ENCODE measurements at places on chromosomes 11 and 22.

DNA sequence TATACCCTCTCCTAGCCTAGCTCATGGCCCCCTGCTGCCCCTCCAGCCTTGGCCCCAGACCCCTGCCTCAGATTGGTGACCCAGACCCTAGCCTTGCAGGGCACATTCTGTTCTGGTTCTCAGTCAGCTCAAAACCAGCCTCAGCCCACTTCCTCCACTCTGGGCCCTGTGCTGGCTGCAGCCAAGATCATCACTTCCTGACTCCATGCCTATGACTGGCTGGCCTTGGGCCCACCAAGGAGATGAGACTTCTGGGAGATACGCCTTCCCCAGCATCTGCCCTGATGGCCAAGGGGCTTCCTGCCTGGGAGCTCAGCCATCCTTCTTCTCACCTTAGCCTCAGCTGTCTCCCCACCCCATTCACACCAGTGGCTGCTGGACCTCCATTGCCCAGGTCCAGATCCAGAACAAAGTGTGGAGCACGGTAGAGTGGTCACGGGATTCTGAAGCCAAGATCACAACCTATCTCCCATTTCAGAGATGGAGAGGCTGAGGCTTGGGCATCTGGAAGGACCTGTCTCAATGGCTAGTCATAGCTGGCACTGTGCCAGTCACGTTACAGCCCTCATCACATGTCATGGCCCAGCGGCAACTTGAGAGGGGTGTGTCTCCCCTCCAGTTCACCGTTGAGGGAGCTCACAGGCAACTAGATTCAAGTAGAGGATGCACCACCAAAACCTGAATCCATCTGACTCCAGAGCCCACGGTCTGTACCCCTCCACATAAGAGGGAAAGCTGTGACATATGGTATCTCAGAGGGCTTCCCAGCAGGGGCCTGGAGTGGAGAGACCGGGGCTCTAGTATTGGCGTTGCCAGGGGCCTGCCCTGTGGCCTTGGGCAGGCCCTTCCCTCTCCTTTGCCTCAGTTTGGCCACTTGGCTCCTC lies 43.0 kb upstream of the KLHL35 start:
- no peak for DNase-seq

GRCh38 chr11:95821640-95822039 lies 31.3 kb downstream of the CEP57 start:
- DNase-seq: no peak

DNA sequence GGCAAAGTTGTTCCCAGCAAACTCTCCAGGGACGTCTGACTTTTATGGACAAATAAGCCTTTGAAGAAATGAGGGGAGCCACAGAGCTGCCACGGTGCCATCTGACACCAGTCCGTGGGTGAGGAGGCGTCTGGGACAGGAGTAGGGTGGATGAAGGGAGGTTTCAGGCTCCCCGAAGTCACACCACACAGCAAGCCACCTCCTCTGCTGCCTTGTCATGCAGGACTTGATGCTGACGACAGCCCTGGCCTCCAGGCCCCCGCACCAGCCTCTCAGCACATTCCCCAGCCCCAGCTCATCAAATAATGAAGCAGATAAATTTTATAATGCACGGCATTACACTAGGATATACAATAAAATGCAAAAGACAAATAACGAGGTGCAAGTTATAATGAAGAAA lies 156.5 kb downstream of the CEP164 start:
- DNase-seq: no peak

GRCh38 chr11:115566180-115566764 lies 62.1 kb upstream of the CADM1 start:
- no peak for DNase-seq

- DNase-seq: no peak
Measured at GRCh38 chr22:38963872-38964271, 6.5 kb downstream of the APOBEC3A start.

GRCh38 chr11:114156131-114156581 lies 96.6 kb downstream of the ZBTB16 start:
- no peak for DNase-seq

GRCh38 chr11:1337647-1338007 lies 28.2 kb upstream of the TOLLIP start:
- no peak for DNase-seq

- DNase-seq: no peak
Measured at GRCh38 chr11:27239305-27239942, 123.6 kb downstream of the CCDC34 start.

DNA sequence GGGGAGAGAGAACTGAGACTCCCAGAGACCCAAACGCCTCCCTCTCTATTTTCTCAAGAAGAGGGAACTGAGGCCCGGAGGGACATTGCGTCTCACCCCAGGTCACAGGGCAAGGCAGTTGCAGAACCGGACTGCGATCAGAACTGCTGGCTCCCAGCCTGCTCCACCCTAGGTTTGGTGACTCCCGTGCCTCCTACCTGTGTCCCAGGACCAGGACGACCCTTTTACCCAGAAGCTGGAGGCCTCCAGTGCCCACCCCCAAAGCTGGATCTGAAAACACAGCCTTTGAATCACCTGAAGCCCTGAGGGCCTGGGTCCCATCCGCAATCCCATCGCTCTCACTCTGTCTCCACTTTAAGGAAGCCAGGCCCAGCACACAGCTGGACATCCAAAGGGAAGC lies 1.4 kb downstream of the GSTT4 start:
- no peak for DNase-seq

GRCh38 chr11:46319074-46319453 lies 28.2 kb upstream of the DGKZ start:
- no peak for DNase-seq

GRCh38 chr11:62064221-62064620 lies 59.6 kb upstream of the INCENP start:
- no peak for DNase-seq

DNA sequence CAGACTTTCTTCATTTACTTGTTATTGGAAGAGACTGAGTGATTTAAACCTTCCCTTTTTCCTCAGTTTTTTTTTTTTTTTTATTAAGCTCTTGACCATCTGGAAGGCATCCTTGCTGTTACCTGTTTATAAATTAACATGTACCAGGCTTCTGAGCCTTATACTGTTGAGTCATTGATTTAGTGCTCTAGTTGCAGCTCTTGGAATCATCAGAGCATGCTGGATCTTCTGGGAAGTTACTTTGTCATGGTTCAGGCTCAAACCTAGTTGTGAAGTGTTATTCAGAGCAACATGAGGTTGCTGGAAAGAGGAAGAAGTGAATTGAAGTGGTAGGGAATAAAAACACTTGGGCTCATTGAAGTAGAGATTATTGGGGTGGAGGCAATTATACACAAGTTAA lies 6.3 kb downstream of the ZDHHC5 start:
- no peak for DNase-seq

GRCh38 chr11:73191151-73191550 lies 26.9 kb upstream of the P2RY2 start:
- no peak for DNase-seq

DNA sequence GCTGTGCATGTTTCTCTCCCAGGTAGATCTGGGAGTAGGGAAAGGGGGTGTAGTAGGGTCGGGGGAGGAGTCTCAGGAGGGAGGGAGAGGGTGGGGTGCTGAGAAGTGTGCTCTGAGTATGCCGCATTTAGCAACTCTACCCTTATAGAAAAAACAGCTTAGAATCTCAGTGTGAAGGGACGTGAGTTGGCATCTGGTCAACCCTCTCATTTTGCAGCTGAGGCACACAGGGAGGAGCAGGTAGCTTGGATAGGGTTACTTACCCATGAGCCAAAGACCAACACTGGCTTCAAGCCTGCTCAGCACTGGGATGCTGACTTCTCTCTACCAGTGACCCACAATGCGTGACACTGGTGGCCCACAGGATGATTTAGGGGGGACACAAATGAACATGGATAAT lies 95.9 kb downstream of the FBXO7 start:
- no peak for DNase-seq

DNA sequence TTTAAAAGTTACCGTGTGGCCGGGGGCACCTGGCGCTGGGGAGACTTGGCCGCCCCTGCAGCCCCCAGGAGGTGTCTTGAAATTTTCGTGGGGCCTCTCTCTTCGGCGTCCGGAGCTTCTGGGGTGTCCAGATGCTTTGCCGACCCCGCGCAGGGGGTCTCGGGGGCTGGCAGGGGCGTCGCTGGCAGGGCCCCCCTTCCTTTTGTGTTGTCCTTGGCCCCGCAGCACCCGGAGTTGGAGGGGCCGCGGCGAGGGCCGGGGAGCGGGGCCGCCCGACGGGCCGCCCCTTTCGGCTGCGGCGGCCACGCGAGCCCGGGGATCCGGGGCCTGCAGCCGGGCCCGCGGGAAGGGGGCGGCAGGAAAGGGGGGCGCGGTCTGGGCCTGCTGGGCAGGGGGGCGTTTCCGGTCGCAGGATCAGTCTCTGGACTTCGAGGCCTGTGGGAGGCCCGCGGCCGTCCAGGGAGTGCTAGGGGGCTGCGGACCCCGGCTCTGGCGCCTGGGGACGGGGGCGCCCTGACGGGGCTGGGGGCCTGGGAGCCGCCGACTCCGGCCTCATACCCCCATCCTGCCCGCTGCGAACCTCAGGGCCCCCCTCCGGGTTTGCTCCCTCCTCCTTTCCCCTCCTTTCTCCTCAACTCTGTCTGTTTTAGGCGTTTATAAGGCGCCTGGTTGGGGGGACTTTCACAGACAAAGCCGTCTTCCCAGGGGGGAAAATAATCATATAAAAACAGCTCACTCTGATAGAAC lies 869 bp downstream of the ZC3H7B start:
- no peak for DNase-seq

DNA sequence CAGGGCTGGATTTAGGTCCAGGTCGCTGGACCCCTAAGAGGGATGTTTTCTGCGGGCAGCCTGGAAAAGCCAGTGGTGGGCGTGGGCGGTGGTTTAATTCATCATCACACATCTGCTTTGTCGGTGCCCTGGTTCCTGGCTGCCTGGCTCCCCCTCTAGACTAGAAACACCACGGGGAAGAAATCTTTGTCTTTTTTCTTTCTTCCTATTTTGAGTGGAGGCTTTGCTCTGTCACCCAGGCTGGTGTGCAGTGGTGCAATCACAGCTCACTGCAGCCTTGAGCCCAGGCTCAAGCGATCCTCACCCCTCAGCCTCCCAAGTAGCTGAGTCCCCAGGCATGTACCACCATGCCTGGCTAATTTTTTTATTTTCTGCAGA lies 86.6 kb upstream of the LINC01488 start:
- no peak for DNase-seq

- DNase-seq: no peak
Measured at GRCh38 chr11:28835790-28836189, 727.6 kb downstream of the METTL15 start.

- DNase-seq: no peak
Measured at GRCh38 chr11:119709638-119710346, 19.2 kb downstream of the NECTIN1 start.
